ENCODE measurements at places on chromosomes 4 and X.

DNA sequence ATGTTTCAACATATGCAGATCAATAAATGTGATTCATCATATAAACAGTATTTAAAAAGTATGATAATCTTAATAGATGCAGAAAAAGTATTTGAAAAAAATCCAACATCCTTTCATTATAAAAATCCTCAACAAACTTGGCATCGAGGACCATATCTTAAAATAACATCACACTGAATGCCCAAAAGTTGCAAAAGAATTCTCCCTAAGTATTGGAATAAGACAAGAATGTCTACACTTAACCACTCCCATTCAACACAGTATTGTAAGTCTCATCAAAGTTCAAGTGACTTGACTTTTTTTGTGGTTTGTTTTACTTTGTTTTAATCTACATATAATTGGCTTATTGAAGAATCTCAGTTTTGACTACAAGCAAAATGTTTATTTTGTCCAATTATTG is 779.0 kb upstream of the SLIT2 start:
- no peak for DNase-seq

GRCh38 chrX:78831523-78831922 is 84.0 kb downstream of the LPAR4 start:
- no peak for DNase-seq

DNA sequence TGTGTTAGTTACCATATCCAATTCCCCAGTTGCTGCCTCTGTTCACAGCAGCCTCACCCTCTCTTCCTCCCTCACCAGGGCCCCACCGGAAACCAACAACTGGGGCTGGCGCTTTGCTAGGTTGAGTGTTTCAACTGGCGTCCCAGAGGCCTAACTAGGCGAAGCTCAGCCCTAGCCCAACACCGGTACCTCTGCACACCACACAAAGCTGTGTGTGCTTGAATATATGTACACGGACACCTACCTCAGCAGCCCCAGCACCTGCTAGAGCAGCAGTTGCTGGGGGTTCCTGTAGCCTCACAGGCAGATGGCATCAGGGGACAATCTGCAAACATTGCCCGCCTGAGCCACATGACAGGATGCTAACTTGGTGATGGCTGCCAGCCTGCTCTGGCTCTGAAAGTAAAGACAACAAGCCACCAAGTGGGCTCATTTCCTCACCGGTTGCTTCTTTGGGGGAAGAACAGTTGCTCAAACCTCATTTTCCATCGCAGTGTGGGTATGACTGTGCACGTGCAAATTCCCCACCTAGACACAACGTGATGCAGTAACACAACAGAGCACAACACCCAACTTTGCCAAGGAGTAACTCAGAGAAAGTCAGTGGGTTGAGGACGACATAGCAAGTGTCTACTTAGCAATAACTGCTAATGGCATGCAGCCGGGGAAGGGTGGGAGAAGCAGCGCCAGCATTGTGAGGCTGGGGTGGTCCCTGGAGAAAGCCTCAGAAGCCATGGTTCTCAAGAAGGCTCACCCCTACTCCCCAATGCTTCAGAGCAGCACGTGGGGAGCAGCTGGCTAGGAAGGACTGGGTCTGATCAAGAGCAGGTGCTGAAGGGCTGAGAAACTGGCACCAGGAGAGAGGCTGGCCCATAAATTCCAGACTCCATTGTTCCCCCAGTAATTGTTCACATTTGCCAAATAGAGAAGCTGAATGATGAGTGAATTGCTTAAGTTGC is 139.5 kb downstream of the SH3KBP1 start:
- peak; percentile 44 for DNase-seq

- DNase-seq = no peak
Observed at GRCh38 chr4:169066934-169067333, 56.9 kb upstream of the CBR4 start.

All from activated T-cell treated with anti-CD3 and anti-CD28 coated beads for 48 hours (primary cell).